Neural crest cell (in vitro differentiated cells): ENCODE measurements at places on chromosomes 6 and 20. TPM values are rescaled to one million over a fixed set of nuclear protein-coding genes. Genes with fewer than 3 reads are reported as not detected.
A peak's percentile ranks its signal among the peaks of the same experiment; 100 is the strongest.

The CAGE1 gene
- total RNA-seq = 0.16 and 0.20 TPM in 2 replicates

The SLC35F1 gene
- total RNA-seq = 41.4 and 43.1 TPM in 2 replicates

The LHFPL5 gene
- not detected in 2 replicates for total RNA-seq

The C6orf132 gene
- 0.14 and 0.26 TPM in 2 replicates for total RNA-seq

The LY86 gene
- not detected in 2 replicates for total RNA-seq

The HUS1B gene
- total RNA-seq = 0.40 and 0.59 TPM in 2 replicates

DNA sequence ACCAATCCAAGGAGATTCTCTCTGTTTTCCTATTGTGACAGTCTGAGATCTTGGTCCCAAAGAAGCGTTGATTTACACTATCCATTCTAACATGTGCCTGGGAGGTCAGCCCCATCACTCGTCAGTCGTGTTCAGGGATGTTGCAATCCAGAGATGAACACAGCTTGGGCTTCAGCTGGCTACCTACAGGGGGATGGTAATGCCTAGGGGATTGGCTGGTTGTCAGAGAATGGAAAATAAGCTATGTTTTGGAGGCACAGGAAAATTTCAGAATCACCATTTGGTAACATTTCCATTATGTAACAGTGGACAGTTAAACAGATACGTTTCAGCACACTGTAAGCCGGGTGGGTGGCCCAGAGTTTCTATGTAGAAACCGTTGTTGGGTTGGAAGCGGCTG lies 147.1 kb upstream of the RALGAPA2 start:
- H3K4me3 ChIP-seq = no peak overlapping the region
- DNase-seq = no peak
- peaks cover 74% of the 10 kb centered on the region for H3K27me3 ChIP-seq
- no peak overlapping the region for H3K27ac ChIP-seq
- no peaks in the 10 kb centered on the region for H3K36me3 ChIP-seq

DNA sequence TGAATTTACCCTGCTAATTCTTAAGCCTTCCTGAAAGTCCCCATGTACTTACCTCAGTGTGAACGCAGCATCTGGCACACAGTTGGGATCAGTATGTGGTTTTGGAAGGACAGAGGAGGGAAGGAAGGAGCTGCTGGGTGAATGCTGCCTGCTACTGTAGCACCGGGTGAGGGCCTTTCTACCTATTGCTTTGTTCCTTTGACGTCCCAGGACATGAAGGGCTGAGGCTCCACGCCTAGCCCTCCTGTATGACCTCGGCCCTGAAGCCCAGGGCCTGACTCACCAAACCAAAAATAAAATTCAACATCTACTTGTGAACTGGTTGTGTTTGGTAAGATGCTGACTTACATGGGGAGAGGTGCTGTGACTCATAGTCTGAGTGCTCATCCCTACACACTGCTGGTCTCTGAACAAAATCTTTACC lies 51.1 kb downstream of the ARID1B start:
- H3K27ac ChIP-seq = no peak overlapping the region
- H3K36me3 ChIP-seq = peaks cover 3% of the 10 kb centered on the region
- DNase-seq = no peak
- no peaks in the 10 kb centered on the region for H3K27me3 ChIP-seq
- peaks cover 51% of the 10 kb centered on the region for H3K4me1 ChIP-seq

GRCh38 chr20:42338294-42339201 lies 720.4 kb upstream of the CHD6 start:
- no peak overlapping the region for H3K4me3 ChIP-seq
- peaks cover 5% of the 10 kb centered on the region for H3K4me1 ChIP-seq
- DNase-seq = no peak

DNA sequence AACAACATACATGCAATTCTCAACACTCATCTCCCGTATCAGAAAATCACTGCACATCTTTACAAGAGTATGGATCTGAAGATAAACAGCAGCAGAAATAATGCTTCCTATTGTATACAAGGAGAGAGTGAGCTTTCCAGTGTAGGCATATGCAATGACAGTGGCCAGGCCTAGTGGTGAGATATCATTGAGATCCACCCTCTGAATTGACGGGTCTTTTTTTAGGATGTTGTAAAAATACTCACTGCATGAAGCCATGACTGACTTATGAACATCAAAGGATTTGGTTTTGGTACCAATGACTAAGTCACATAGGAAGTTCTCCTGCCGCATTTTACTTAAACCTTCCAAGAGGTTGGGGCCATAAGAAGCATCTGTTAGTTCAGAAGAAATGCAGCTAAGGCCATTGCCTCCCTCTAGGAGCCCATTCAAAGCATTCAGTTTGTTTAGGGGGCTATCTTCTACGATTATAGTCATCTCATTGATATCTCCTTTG lies 10.8 kb downstream of the KLHL31 start:
- H3K4me3 ChIP-seq = no peak overlapping the region
- H3K27me3 ChIP-seq = peaks cover 32% of the 10 kb centered on the region
- no peak for DNase-seq
- peaks cover 6% of the 10 kb centered on the region for H3K4me1 ChIP-seq

GRCh38 chr20:23419995-23420901 lies 1.0 kb downstream of the NAPB start:
- no peak overlapping the region for H3K27ac ChIP-seq
- peaks cover 26% of the 10 kb centered on the region for H3K4me1 ChIP-seq
- DNase-seq = no peak
- H3K36me3 ChIP-seq = no peaks in the 10 kb centered on the region

DNA sequence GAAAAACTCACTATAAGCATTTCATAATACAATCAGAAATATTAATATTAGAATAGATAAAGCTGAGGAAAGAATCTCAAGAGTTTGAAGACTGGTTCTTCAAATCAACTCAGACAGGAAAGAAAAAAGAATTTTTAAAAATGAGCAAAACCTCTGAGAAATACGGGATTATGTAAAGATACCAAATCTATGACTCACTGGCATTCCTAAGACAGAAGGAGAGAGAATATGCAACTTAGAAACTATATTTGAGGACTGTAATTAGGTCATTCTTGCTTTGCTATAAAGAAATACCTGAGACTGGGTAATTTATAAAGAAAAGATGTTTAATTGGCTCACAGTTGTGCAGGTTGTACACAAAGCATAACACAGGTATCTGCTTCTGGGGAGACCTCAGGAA lies 665.1 kb downstream of the RNF144B start:
- DNase-seq = no peak
- no peaks in the 10 kb centered on the region for H3K27me3 ChIP-seq
- H3K4me3 ChIP-seq = no peak overlapping the region
- H3K36me3 ChIP-seq = peaks cover 13% of the 10 kb centered on the region
- no peaks in the 10 kb centered on the region for H3K4me1 ChIP-seq

- H3K27me3 ChIP-seq = no peaks in the 10 kb centered on the region
- no peak overlapping the region for H3K27ac ChIP-seq
- no peaks in the 10 kb centered on the region for H3K36me3 ChIP-seq
- H3K4me3 ChIP-seq = no peak overlapping the region
- peaks cover 5% of the 10 kb centered on the region for H3K4me1 ChIP-seq
- no peak for DNase-seq
Observed at GRCh38 chr6:118761645-118762044, 110.3 kb upstream of the CEP85L start.

- H3K4me3 ChIP-seq = no peak overlapping the region
- no peak for DNase-seq
- H3K4me1 ChIP-seq = peaks cover 30% of the 10 kb centered on the region
- H3K36me3 ChIP-seq = no peaks in the 10 kb centered on the region
- H3K27ac ChIP-seq = no peak overlapping the region
Observed at GRCh38 chr20:54025251-54025771, 45.1 kb downstream of the BCAS1 start.

GRCh38 chr6:14313248-14313647 lies 195.7 kb downstream of the CD83 start:
- H3K36me3 ChIP-seq = no peaks in the 10 kb centered on the region
- no peak overlapping the region for H3K4me3 ChIP-seq
- H3K4me1 ChIP-seq = peaks cover 13% of the 10 kb centered on the region
- DNase-seq = no peak
- no peak overlapping the region for H3K27ac ChIP-seq
- H3K27me3 ChIP-seq = no peaks in the 10 kb centered on the region

DNA sequence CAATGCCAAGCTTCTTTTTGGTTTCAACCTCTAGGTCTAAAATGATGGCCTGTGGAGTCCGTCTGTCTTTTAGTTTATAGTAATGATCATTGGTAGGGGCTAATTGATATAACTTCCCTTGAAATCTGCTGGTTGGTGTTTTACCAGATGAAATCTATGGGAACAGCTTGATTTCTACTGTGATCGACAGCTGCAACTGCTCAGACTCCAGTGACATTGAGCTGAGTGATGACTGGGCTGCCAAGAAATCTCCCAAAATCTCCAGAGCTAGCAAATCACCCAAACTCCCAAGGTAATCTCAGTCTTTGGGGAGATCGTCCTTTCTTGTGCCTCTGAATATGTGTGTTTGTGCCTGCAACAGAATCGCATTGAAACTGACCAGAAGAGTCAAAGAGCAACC lies 70.5 kb upstream of the TMEM181 start:
- DNase-seq = no peak
- no peak overlapping the region for H3K4me3 ChIP-seq
- no peaks in the 10 kb centered on the region for H3K4me1 ChIP-seq

GRCh38 chr6:130694606-130695005 lies 132.6 kb upstream of the SMLR1 start:
- H3K27me3 ChIP-seq = no peaks in the 10 kb centered on the region
- DNase-seq = no peak
- no peak overlapping the region for H3K27ac ChIP-seq
- H3K4me1 ChIP-seq = peaks cover 8% of the 10 kb centered on the region
- H3K4me3 ChIP-seq = no peak overlapping the region
- H3K36me3 ChIP-seq = no peaks in the 10 kb centered on the region

GRCh38 chr6:99521633-99522151 lies 6.5 kb upstream of the USP45 start:
- peak overlapping the region; percentile 97 for H3K27ac ChIP-seq
- H3K4me3 ChIP-seq = peak overlapping the region; percentile 97
- no peak for DNase-seq
- H3K27me3 ChIP-seq = no peaks in the 10 kb centered on the region
- H3K4me1 ChIP-seq = peaks cover 27% of the 10 kb centered on the region

GRCh38 chr6:22035690-22036089 lies 261.1 kb downstream of the PRL start:
- peaks cover 21% of the 10 kb centered on the region for H3K4me1 ChIP-seq
- peaks cover 17% of the 10 kb centered on the region for H3K36me3 ChIP-seq
- no peak overlapping the region for H3K27ac ChIP-seq
- DNase-seq = no peak

DNA sequence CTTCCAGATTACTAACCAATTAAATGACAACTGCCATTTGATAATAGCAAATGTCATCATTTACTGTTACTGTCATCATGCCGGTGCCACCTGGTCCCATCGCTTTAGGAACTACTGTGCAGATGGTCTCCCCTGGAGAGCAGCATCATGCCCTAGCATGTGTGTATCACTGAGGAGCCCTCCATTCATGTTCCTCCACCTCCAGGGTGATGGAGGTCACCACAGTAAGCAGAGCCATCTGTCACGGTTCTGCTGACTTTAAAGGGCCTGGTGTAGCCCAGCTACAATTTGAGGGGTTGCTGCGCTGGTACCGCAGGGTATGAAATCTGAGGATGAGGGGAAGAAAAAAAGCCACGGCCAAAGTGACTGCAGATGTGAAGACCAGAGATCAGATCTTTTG lies 118.8 kb upstream of the KCNK16 start:
- peak overlapping the region; percentile 40 for H3K27ac ChIP-seq
- H3K4me3 ChIP-seq = no peak overlapping the region
- peaks cover 16% of the 10 kb centered on the region for H3K4me1 ChIP-seq
- H3K36me3 ChIP-seq = no peaks in the 10 kb centered on the region

DNA sequence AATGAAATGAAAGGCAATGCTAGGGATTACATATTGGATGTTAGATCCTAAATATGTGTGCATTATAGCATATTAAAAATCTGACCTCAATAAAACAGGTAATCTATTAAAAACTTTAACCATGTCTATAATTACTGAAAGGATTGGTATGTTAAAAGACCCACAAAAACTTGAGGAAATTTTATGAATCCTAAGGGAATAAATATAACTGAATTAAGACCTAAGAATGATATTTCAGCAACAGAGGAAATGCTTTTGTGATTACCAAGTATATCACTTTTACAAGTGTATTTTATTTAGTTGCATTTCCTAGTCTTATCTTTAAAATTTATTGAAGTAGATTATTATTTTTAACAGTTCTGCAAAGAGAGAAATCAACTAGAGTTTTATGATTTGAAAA lies 571.5 kb downstream of the HDGFL1 start:
- peaks cover 2% of the 10 kb centered on the region for H3K36me3 ChIP-seq
- H3K4me1 ChIP-seq = peaks cover 13% of the 10 kb centered on the region
- no peak overlapping the region for H3K4me3 ChIP-seq
- no peaks in the 10 kb centered on the region for H3K27me3 ChIP-seq
- no peak for DNase-seq

DNA sequence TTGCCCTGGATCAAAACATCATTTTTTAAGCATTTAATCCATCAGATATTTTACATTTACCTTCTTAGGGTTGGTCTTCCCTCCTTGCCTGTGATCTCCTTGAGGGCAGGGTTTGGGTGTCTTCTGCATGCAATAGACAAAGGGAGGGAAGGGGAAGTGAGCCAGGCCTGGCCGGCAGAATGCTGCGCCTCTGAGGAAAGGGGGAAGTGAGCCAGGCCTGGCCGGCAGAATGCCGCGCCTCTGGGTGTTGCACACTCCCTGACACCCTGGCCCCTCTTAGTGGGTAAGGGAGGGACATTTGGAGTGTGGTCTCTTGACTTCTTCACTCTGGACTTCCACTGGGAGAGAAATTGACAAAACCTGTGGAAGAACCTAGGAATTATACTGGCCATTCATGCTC lies 12.4 kb downstream of the PSMF1 start:
- H3K4me1 ChIP-seq = peaks cover 9% of the 10 kb centered on the region
- peaks cover 43% of the 10 kb centered on the region for H3K36me3 ChIP-seq
- H3K4me3 ChIP-seq = no peak overlapping the region
- no peak for DNase-seq
- H3K27me3 ChIP-seq = no peaks in the 10 kb centered on the region

DNA sequence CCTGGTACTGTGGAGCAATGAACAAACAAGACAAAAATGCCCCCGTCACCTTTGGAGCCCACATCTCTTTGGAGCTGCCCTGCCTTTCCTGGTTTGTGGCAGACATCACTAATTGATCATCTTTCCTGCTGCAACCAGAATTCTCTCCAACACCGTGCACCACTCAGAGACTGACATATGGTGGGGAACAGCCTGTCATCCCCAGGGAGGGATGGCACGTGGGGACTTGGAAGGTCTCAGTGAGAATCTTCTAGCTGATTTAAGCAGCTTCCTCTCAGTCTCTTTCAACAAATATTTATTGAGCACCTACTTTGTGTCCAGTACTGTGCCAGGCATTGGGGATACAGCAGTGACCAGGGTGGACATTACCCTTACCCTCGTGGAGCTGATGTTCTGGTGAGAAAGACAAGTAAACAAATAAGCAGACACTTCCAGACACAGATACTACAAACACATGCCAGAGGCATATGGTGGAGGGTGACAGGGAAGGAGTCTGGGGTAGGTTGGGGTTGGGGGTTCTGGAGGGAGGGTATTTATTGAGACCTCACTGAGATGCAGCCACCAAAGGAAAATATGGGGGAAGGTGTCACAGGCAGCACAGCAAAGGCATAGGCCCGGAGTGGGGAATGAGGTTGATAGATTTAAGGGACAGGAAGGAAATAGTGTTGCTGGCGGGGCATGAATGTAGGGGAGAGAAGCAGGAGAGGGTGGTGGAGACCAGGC lies 82.3 kb downstream of the CEBPB start:
- H3K4me3 ChIP-seq = no peak overlapping the region
- H3K27ac ChIP-seq = peak overlapping the region; percentile 45
- H3K27me3 ChIP-seq = no peaks in the 10 kb centered on the region
- peaks cover 5% of the 10 kb centered on the region for H3K4me1 ChIP-seq
- no peak for DNase-seq

GRCh38 chr6:116413357-116413756 lies 42.6 kb downstream of the DSE start:
- H3K4me3 ChIP-seq = no peak overlapping the region
- peaks cover 3% of the 10 kb centered on the region for H3K36me3 ChIP-seq
- H3K27me3 ChIP-seq = no peaks in the 10 kb centered on the region
- H3K27ac ChIP-seq = no peak overlapping the region
- no peak for DNase-seq
